Activated T-helper 2 cell treated with anti-CD3 and anti-CD28 coated beads, Interferon-gamma antibody, Interleukin-2, Interleukin-4, amounts not matched to agents 10 μg/mL and 5 μg/mL and 100 μg/mL, durations not matched to agents 14 hours and 24 hours and 36 hours (primary cell): ENCODE measurements at places on chromosomes 5 and 9. TPM values are rescaled to one million over a fixed set of nuclear protein-coding genes. Genes with fewer than 3 reads are reported as not detected.

DNA sequence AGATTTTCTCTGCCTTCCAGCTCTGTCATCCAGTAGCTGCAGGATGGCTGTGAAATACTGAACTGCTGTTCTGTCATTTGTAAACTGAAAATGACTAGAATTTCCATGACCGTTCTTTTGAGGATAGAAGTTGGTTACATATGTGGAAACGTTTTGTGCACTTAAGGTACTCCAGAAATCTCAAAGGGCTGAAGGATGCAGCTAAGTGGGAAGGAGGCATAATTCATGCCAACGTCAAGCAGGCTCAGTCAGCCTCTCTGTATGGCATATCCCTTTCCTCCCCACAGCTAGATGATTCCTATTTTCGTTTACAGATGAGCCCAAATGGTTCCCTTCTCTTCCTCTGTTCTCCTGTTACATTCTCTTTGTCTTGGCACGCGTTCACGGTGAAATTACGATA lies 257.6 kb downstream of the FBXL7 start:
- no peak overlapping the region for H3K4me3 ChIP-seq
- H3K36me3 ChIP-seq, result no peaks in the 10 kb centered on the region
- DNase-seq, result no peak
- no peaks in the 10 kb centered on the region for H3K27me3 ChIP-seq

The ANKDD1B gene
- total RNA-seq, result 0.18 and 0.48 TPM in 2 replicates

GRCh38 chr9:20722221-20722620 lies 38.2 kb downstream of the FOCAD start:
- peaks cover 14% of the 10 kb centered on the region for H3K4me1 ChIP-seq
- DNase-seq, result no peak
- H3K27ac ChIP-seq, result no peak overlapping the region
- H3K27me3 ChIP-seq, result no peaks in the 10 kb centered on the region

The CCDC69 gene
- 29.8 and 31.4 TPM in 2 replicates for total RNA-seq

The CER1 gene
- not detected in 2 replicates for total RNA-seq

- H3K4me3 ChIP-seq, result peak overlapping the region; percentile 31
- H3K27me3 ChIP-seq, result peaks cover 23% of the 10 kb centered on the region
- H3K4me1 ChIP-seq, result peaks cover 37% of the 10 kb centered on the region
- peak overlapping the region; percentile 88 for H3K27ac ChIP-seq
These were observed 190.1 kb downstream of the ESM1 start for GRCh38 chr5:54795284-54795683.

- no peaks in the 10 kb centered on the region for H3K4me1 ChIP-seq
- no peak for DNase-seq
- no peak overlapping the region for H3K27ac ChIP-seq
These were observed 85.9 kb downstream of the BOD1 start for GRCh38 chr5:173530547-173530946.

DNA sequence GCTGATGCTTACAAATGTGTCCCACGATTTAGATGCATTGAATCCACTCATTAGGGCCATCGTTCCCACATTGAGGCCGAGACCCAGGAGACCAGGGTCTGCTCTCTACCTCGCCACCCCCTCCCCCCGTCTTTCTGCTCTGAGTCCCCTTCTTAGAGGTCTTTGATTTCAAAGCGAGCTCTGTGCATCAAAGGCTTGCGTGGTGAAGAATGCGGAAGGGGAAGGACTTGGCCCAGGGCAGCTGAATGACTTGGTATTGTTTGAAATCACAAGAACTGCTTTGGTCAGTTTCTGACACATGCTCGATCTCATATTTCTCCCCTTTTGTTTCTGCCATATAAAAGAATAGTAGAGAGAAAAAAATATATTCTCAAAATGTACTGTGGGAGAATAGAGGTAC lies 78.3 kb upstream of the IRX1 start:
- no peak overlapping the region for H3K27ac ChIP-seq
- no peaks in the 10 kb centered on the region for H3K36me3 ChIP-seq
- no peak for DNase-seq
- no peaks in the 10 kb centered on the region for H3K4me1 ChIP-seq

DNA sequence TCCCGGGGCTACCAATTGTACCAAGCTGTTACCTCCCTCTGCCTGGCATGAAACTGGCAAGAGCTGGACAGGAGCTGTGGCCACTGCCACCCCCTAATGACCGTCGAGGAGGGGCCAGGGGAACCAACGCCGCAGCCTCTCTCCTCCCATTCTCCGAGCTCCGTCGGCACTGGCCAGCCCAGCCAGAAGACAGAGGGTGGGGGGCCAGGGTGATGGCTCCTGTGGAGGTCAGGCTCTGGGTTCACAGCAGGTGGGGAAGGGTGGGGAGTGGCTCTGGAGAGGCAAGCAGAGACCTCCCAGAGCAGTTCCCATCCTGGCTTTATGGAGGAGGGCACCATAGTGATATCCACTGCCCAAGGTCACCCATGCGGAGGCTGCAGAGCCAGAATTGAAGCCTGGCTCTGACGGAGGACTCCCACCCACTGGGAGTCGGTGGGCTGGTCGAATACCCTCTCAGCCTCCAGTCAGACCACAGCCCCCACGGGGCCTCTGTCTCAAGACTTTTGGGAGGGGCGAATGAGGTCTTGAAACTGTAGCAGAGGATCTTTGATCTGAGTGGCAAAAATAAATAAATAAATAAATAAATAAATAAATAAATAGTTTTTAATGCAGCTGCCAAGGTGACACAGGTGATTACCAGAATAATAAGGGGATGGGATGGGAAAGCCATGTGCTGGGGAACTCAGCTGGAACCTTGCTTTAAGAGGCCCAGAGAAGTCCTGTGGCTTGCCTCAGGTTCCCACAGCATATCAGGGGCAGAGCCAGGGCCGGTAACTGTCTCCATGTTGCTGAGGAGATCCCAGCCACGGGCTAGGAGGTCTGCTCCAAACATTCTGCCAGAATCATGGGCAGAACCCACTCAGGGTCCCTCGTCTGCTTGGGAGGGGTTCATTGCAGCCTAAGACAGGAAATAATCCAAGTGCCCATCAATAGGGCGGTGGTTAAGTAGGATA lies 42.5 kb upstream of the NEURL1B start:
- H3K27me3 ChIP-seq, result no peaks in the 10 kb centered on the region
- no peak for DNase-seq

GRCh38 chr5:21834863-21835262 lies 1018.3 kb downstream of the CDH12 start:
- H3K27ac ChIP-seq, result no peak overlapping the region
- no peaks in the 10 kb centered on the region for H3K4me1 ChIP-seq
- DNase-seq, result no peak
- H3K36me3 ChIP-seq, result no peaks in the 10 kb centered on the region
